Spinal cord (tissue), 10 donors: ENCODE measurements at places on chromosomes 11 and 22. TPM values are rescaled to one million over a fixed set of nuclear protein-coding genes. Genes with fewer than 3 reads are reported as not detected.

- no peak for DNase-seq
These were observed 68.0 kb upstream of the YWHAH start for GRCh38 chr22:31876156-31876920.

DNA sequence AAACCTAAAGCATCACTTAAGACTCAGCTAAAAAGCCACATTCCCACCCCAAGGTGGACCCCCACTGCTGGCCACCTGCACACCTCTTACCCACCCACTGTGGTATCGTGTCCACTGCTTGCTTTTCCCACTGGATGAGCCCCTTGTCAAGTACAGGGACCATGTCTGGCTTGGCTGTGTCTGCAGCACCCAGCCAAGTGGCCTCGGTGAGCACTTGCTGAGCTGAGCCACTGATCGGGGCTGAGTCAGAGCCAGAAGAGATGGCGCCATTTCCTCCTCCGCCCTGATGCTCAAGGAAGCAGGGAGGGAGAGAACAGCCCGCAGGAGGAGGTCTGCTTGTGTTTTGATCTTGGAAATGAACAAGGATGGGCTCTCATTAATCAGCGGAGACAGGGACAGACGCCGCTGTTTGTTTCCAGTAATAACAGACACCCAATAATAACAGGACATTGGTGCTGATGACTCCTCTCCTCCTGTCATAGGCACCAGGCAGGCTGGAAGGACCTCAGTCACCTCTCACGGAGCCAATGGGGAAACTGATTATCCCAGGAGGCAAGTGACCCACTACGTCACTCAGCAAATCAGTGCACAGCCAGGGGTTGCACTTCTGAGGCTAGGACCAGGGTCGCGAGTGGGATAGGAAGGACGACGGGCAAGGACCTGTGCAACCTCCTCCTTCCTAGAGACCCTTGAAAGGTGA, 85.2 kb upstream of the RTL6 start:
- DNase-seq = no peak

GRCh38 chr11:44192017-44192385, 96.5 kb downstream of the EXT2 start:
- DNase-seq = no peak

The COMMD9 gene
- 96.6 TPM for total RNA-seq

DNA sequence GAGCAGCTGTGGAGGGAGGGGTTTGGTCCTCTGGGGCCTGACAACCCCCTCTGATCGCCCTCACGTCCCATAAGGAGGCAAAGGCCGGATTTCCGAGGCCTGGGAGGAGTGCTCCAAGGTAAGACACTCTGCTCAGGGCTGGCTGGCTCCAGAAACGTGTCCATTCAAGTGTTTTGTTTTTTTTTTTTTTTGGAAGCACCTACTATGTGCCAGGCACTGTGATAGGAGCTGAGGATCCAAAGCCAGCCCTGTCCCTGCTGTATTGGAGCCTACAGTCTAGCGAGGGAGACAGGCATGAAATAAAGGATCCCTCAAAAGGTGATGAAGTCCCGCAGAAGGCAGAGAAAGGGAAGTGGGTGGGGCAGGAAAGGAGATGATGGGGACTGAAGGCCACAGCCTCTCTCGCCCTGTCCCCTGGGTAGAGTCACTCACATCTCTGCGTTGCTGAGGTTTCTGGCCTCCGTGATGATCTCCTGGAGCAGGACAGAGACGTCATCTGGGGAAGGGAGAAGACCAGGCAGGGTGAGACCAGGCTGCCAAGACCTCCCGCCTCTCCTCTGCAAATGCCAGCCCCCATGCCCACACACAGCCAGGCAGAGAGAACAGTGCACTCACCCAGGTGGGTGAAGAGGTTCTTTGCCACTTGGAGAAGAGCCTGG, 89.2 kb downstream of the PDE2A start:
- DNase-seq = no peak

GRCh38 chr11:108664730-108665525, at the start of gene DDX10:
Gene DDX10, plus strand, starts transcription at chr11:108665069. Its CDS starts 85 bp downstream, at chr11:108665154.
- peak; percentile 99 for DNase-seq

The E2F8 gene
- 1.8 TPM for total RNA-seq

The CWF19L2 gene
- 26.4 TPM for total RNA-seq

DNA sequence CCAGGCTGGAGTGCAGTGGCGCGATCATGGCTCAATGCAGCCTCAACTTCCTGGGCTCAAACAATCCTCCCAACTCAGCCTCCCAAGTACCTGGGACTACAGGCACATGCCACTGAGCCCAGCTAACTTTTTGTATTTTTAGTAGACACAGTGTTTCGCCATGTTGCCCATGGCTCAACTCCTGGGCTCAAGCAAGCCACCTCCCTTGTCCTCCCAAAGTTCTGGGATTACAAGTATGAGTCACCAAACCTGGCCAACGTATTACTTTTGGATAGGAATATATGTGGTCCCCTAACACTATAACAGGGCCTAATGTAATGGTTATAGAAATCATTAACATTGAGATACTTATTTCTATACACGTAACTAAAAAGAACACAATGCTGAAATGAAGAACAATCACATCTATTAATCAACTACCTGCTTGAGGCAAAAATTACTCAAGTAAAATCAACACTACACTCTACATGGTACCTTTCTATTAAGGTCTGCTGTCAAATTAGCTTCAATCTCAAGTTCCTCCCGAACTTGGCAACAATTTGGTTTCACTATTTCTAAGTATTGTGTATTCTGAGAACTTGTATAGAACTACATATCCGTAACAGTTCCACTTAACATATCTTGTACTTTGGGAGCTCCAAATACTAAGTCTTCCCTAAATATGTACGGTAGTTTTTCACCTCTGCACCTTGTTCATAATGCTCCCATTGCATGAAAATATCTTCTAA, 124.9 kb downstream of the FCHSD2 start:
- no peak for DNase-seq

The MAP4K2 gene
- total RNA-seq = 26.3 TPM

- no peak for DNase-seq
These were observed 6.7 kb upstream of the SYT7 start for GRCh38 chr11:61587541-61587941.

The SLC1A2 gene
- total RNA-seq = 87.4 TPM

The OVOL1 gene
- total RNA-seq = not detected
